Cardiac muscle cell (in vitro differentiated cells and primary cell): ENCODE measurements at places on chromosomes 2 and 18. TPM values are rescaled to one million over a fixed set of nuclear protein-coding genes. Genes with fewer than 3 reads are reported as not detected.

Gene ATP6V1B1
- total RNA-seq, result 0.81 and 3.0 TPM in 2 replicates

Gene CD8B2
- total RNA-seq, result not detected in 2 replicates

Gene REG1B
- total RNA-seq, result not detected in 2 replicates

DNA sequence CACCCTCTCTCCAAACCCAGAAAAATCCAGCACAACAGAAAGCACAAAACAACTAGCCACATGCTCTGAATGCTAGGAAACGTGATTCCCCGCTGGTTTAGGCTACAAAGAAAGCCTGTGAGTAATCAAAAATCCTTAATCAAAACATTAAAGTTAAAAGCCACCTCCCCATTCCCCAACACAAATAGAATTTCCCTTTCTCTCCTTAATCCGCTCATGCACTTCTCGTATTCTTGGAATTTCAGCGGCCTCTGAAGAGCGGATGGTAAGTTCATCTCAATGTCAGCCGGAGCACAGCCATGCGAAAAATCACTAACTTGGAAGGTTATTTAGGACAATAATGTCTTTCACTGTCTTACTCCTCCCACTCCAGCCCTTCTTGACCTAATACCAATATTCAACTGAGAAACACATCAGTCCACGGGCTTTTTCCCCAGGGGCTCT is 126.7 kb downstream of the OSBPL1A start:
- no peak for DNase-seq

GRCh38 chr2:5766561-5766960 is 74.4 kb downstream of the SOX11 start:
- DNase-seq, result no peak

GRCh38 chr18:2618009-2618408 is 37.5 kb upstream of the SMCHD1 start:
- no peak for DNase-seq

DNA sequence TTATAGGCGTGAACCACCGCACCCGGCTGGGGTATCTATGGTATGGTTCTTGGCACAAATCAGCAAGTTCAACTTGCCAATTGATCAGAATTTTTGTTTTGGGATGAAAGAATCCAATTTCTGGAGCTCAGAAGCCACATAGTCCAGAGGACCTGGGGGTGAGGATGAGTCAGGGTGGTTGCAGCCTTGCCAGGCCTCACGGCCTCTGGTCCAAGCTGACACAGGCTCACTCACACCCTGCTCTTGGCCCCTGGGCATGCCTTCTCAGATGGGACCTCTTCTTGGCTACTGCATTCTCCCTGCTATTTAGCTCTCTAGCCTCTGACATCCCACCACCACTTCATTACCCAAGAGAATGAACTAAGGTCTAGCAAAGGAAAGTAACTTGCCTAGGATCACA is 16.3 kb downstream of the CAPG start:
- peak; percentile 4 for DNase-seq

- DNase-seq, result no peak
Measured at GRCh38 chr2:104851291-104852089, 2.4 kb upstream of the POU3F3 start.

DNA sequence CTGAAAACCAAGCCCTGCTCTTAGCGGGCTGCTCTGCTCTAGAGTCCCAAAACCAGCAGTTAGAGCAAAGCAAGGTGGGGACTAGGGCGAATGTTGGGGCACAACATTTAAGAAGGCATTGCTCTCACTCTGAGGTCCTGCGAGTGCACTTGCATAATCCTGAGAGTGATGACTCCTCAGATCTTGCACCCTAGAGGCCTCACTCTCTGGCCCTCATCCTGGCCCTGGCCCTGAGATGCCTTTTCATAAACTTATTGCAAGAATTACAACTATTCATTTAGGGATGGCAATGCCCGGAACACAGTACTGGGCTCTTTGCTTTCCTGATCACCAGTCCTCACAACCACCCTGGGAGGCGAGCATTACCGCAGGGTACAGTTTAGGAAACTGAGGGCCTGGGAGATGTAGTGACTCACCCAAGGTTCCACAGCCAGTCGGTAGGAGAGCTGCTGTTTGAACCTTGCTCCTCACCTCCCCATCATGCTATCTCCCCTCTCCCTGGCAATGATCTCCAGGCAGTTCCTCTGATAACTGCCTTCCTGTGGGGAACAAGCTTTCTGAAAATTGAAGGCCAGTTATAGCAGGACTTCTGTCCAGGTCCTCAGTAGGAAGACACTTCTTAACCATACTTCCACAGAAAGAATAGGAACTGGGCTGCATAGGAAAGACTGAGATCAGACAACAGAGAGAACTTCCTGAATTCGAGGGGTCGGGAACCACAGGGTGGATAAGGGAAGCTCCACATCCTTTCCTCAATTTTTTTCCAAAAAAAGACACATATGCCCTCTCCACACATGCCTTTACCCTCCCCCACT is 91.3 kb downstream of the TNS1 start:
- peak; percentile 57 for DNase-seq

GRCh38 chr2:29544917-29545316 is 376.5 kb downstream of the ALK start:
- no peak for DNase-seq

GRCh38 chr2:12725233-12726187 is 8.8 kb downstream of the TRIB2 start:
- DNase-seq, result no peak

- DNase-seq, result no peak
Measured at GRCh38 chr18:61748004-61748403, 144.8 kb downstream of the RNF152 start.

GRCh38 chr2:59046401-59047372 is 805.6 kb upstream of the FANCL start:
- no peak for DNase-seq

DNA sequence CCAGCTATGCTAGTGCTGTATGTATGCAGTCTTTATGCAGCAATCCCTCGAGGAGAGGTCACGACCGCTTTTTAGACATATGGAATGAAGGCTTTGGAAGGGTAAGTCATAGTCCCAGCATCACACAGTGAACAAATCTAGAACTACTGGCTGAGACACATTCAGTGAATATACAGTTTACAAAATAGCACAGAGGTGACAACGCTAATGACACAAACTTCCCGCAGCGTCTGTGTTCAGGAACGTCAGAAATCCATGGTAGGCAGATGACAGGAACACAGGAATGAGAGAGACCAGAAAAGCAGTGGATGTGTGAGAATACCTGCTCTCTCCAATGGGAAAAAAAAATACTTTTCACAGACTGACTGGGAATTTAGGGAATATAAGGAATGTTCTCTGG is 29.6 kb downstream of the CABYR start:
- DNase-seq, result no peak

- no peak for DNase-seq
Measured at GRCh38 chr18:23054553-23054952, 80.7 kb upstream of the CABLES1 start.

DNA sequence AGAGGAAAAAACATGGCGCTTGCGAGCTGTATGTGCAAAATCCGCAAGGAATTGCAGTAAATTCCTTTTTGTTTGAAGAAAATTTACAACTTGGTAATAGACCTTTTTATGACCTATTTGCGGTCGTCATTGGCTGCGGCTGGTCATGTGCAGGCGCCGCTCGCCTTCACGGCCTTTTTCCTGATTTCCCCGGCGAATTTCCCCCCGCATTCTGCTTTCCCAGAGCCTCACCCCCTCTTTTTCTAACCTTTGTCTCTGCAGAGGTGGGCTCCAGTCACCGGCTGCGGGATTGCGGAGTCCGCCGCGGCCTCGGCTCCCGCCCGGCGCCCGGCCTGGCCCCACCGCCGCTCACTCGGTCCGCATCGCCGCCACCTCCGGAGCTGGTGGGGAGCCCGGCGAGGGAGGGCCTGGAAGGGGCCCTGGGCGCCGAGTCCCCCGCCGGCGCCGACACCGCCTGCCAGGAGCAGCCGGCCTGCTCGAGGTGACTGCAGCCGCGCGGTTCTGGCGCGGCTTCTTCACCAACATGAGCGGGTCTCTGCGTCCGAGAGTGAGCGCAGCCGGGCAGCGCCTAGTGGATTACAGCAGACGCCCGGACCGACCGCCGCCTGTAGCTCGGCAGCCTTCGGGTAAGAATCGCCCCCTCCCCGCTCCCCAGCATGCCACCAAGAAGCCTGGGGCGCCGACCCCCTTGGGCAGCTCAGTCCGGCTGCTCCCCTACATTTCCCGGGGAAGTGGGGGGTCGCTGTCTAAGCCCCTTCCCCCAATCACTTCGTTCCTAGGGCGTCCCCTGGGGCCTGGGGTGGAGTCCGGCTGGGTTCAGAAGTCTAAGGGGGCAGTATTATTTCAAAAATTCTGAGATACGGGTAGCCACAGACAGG is 7.1 kb downstream of the HOXD8 start:
- DNase-seq, result peak; percentile 59

GRCh38 chr2:140863713-140864112 is 1267.1 kb downstream of the LRP1B start:
- DNase-seq, result peak; percentile 86

DNA sequence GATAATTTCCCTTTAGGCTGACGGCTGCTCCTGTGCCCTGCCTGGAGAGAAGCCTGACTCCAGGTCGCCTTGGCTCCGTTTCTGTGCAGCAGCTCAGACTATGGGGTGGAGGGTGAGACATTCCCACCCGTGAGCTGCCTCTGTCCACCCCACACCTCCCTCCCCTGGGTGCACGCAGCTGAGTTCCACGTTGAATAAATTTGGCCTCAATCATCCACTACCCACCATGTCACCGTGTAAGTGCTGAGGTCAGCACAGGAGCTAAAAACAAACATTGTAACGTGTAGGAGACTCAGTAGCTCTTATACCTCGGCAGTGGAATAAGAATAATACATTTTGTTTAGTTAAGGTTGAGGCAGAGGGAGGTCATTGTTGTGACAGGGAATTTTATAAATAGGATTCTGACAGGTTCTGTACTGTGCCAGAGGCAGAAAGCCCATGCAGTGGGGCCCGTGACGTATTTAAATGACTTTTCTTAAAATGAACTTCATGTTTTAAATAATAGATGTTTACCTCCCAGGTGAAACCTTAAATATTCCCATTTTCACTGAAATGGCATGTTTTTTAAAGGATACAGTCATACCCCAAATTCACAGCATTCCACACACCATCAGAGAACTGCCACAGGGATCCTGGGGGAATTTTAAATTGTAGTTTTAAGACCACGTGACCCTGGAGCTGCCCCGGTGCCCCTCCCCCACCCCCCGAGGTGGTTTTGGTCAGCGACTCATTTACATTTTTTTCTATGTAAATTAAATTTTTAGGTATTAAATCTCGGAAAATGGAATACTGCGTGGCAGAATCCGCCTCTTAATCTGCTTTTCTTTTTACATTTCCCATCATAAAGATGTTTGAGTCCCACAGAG is 50.2 kb downstream of the NFATC1 start:
- no peak for DNase-seq

- no peak for DNase-seq
Measured at GRCh38 chr2:162545254-162545653, 201.3 kb downstream of the GCA start.

DNA sequence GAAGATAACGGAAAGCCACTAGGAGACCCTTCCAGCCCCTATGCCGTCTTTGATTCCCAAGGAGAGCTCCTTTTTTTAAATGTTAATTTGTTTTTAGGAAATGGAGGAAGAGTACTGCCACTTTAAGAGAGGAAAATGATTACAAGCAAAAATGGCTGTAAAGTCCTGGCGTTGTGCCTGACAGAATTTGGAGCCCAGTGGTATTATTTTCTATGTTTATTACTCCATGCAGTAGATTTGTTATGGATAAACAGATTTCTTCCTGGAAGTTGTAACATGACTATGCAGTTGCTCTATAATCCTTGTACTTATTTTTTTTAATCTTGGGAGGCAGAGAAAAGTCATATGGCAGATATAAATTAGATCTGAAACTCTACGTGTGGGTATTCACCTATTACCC is 141.3 kb downstream of the GBX2 start:
- no peak for DNase-seq

DNA sequence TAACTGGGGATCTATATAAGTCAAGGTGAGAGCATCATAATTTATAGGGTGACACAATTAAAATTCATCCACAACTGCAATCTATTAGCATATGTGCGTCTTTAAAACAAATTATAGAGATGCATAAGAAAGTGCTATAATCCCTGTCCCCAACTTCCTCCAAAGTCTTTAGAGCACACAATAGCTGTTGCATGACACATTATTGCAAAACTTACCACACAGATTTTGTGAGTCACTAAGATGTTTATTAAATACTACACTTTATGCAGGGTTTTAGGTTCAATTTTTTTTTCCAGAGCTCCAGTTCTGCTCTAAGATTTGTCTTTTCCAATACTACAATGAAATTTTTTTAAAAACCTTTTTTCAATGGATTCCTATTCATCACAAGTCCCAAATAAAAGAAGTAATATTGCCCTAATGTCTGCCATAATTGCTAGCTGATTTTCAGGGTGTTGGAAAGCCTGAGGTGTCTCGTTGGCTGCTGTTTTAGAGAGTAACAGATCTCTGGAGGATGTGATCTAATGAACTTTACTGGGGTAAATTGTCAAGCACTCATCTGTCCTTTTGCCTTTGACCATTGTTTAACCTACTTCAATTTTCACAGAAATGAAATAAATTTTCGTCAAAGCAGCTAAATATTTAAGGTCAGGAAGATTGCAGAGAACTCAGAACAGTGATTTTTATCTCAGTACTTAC is 250.5 kb upstream of the NETO1 start:
- no peak for DNase-seq

DNA sequence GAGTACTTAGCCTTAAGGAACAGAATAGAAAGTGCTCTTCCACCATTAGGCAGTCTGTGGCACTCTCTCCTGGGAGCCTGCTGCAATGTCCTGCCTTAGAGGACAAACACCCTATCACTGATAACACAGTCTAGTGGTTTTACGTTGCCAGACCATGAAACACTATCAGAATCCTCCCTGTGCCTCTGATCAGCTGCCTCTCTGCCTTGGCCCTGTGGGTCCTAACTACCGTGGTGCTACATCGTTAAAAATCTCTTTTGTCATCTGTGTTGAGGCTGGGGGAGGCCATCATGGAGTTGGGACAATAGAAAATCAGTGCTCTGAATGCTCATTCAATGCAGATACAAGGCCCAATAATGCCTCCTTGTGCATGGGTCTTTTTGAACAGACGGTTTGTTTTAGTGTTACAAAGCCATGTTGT is 11.9 kb upstream of the APCDD1 start:
- peak; percentile 23 for DNase-seq

GRCh38 chr2:101837354-101837753 is 139.8 kb downstream of the MAP4K4 start:
- DNase-seq, result no peak

GRCh38 chr2:50396298-50396631 is 635.7 kb downstream of the NRXN1 start:
- no peak for DNase-seq

GRCh38 chr18:77177009-77177408 is 44.4 kb upstream of the MBP start:
- DNase-seq, result peak; percentile 16
